ENCODE measurements at places on chromosomes 11 and 22.

GRCh38 chr11:75450826-75451821 lies 18.1 kb upstream of the KLHL35 start:
- DNase-seq: no peak

GRCh38 chr22:42432020-42432596 lies at the start of gene NFAM1:
NFAM1 (minus strand) TSS chr22:42432403; CDS start chr22:42432357, 46 bp downstream.
- DNase-seq: no peak

DNA sequence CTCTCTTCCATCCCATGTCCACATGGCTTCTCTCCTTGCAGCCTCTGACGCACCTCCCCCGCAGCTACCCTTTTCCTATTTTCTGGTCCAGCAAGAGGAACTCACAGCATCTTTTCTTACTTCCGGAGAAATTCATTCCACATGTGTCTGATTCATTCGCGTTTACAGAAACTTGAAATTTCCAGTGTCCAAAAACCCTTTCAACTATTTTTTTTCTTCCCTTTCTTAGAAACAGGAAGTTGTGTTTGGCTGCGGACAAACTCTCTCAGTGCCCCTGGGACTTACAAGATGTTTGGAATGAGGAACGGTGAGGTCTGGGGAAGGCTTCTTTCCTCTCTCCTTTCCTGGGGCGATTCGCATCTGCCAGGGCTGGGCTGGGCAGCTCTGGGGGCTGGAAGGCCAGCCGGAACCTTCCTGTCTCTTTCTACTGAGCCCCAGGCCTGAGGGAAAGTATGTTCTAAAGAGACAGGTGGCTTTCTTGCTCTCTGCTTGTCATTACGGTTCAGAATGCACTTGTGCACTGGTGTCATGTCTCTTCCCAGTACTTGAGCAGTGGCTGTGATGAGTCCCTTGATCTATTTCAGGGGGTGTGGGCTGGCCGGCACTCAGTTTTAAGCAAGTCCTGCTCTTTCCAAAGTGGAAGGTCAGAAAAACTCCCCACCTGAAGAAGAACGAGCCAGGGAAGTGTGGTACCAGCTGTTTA lies 27.5 kb downstream of the ADAMTS8 start:
- peak; percentile 81 for DNase-seq

- DNase-seq: no peak
These were observed 142.3 kb downstream of the IGLL1 start for GRCh38 chr22:23437779-23438178.

GRCh38 chr11:118436639-118437207 lies 431 bp downstream of the KMT2A start:
- DNase-seq: peak; percentile 37

- DNase-seq: no peak
These were observed 255.1 kb downstream of the DCDC1 start for GRCh38 chr11:31114442-31114841.

DNA sequence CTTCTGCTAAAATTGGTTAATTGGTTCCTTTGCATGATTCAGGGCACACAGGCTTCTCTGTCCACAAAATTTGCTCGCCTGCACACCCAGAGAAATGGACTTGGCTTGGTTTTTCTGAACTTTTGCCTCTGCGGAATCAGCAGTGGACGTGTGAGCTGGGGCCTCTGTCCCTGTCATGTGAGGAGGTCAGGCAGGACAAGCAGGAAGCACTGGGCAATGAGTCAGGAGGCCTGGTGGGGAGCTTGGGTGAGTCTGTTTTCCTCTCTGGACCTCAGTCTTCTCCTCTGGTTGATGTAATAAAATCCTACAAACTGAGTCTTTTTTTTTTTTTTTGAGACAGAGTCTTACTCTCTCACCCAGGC lies 10.4 kb upstream of the CELSR1 start:
- peak; percentile 95 for DNase-seq

DNA sequence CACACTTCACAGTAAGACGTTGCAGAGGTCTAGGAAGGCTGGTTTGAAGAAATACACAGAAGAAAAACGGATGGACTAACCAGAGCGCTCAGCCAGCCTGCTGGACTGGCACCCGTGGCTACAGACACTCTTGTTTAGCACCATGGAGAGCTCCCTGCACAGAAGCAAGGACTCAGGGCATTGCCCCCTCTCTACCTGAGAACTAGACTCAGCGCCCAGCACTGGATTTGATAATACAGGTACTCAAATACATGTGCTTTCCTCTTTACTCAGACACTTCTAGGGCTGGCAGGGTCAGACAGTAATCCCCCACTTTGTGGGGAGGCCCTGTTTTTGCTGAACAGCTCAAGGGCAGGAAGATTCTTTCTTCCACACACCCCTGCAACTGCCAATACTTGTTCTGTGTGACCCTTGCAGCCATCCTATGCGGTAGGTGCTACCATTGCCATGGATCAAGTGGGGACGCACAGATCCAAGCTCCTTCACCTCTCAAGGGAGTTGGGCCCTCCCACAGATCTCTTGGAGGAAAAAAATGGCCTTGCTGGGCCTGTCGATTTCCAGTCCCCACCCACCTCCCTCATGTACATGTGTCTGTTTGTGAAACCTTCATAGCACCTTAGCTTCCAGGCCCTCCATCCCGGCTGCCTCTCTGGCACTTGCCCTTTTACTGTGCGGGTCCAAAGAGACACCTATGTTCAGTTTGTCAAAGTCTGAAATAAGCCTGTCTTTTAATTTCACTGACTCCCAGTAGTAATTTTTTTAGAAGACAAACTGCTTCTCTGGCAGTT lies 5.1 kb upstream of the P2RX6 start:
- peak; percentile 68 for DNase-seq

- DNase-seq: no peak
These were observed 11.6 kb downstream of the CDPF1 start for GRCh38 chr22:46238541-46238940.

DNA sequence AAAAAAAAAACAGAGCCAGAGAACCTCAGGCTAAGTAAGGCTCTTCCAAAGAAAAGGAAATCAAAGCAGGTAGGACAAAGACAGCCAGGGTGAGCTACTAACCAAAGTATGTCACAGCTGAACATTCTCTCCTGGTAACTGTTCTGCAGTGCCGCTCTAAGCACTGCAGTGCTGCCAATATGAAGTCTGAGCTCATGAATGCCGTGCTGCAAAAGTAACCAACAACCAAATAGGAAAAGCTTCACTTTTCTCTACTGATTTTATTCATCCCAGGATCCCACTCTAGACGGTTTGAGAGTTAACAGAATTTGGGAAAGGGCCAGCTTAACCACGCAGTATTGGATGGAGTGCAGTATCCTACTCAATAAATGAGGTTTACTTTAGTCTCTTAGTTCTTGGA lies 3.5 kb downstream of the SIK3 start:
- peak; percentile 20 for DNase-seq

GRCh38 chr11:36703055-36703404 lies 105.0 kb upstream of the RAG2 start:
- DNase-seq: no peak
